ENCODE measurements at places on chromosomes 3 and 15. TPM values are rescaled to one million over a fixed set of nuclear protein-coding genes. Genes with fewer than 3 reads are reported as not detected.

DNA sequence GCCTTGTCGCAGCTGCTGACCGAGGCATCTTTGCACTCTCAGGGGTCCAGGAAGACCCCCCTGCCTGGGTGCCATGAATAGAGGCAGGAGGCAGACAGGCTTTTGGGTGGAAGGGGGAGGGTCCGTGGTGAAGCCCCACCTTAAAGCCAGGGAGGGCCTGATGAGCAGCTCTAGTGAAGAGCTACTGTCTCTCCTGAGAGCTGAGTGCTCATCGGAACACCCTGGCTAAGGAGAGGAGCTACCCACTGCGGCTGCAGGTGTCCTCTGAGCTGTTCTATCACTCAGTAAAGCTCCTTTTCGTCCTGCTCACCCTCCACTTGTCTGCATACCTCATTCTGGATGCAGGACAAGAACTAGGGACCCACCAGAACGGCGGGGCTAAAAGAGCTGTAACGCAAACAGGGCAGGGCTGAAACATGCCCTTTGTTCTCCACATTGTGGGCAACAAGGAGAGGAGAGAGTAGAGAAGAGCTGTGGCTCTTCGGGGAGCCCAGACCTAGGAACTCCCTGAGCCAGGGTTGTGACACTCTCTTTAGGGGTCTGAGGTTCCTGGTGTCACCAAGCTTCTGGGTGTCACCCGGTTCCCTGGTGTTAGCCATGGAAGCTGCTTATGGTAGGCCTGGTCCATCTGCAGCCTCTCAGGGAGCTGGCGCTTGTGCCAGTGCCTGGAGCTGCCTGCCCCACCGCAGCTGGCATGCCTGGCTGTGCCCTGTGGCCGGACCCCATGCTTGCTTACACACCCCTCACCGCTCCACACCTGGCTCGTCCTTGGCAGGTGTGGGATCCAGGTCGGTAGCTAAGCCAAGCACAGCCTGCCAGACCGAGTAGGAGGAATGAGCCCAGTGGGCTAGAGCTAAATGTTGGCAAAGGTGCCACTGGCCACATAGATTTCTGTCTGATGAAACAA, 26.2 kb upstream of the TFG start:
- no peak for DNase-seq

GRCh38 chr3:124207077-124207476, 215.2 kb upstream of the ROPN1 start:
- no peak for DNase-seq

GRCh38 chr15:25408428-25408827, 30.4 kb downstream of the UBE3A start:
- no peak for DNase-seq

DNA sequence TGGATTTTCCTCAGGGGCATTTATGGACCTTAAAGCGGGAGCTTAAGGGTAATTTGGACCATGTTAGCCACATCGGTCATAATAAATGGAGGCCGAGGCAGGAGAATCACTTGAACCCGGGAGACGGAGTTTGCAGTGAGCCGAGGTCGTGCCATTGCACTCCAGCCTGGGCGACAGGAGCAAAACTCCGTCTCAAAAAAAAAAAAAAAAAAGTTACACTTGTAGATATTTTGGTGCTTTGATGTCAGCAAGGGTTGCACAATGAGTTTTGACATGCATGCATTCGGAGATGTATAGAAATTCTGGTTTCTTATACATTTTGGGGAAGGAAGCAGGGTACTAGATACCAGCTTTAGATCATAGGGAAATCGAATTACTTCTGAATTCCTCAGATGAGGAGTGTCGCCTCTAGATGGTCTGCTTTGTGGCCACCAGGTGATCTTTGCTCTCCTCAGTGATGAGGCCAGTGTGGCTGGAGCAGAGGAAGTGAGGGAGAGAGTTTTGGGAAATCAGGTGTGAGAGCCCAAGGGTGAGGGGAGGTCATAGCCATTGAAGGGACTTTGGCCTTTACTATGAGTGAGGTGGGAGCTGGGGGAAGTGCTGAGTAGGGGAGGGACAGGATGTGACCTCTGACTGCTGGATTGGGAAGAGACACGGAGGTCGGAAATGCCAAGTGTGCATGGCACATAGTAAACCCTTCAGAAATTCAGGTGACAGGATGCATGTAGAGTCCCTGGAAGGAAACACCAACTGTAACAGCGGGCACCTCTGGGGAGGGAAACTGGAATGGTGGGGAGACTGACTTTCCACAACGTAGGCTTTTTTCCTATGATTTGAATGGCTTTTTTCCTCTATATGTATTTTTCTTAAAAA, 8.4 kb upstream of the RBSN start:
- no peak for DNase-seq

DNA sequence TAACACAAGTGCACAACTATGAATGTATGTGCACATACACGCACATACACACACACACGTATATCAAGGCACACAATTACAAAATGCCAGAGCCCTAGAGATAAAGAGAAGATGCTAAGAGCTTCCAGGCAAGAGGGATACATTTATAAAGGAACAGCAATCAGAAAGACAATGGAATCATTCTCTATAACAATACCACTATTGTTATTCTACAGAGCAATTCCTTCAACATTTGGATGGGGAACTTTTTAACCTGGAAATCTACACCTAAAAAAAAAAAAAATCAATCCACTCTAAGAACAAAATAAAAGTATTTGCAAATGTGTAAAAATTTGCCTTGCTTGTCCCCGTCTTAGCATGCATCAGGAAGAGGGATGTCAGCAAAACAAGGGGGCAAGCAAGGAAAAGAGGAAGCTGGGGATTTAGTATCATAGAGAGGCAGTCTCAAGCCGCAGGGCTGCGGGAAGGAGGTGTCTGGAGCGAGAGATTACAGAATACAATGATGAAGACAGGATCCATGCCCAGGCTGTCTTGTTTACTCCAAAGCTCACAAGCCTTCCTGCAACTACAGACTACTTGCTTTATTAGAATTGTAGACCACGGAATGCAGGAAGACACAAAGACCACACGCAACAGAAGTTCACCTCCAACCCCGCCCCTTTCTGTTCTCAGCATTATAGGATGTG, 220.2 kb downstream of the NTRK3 start:
- DNase-seq: no peak

DNA sequence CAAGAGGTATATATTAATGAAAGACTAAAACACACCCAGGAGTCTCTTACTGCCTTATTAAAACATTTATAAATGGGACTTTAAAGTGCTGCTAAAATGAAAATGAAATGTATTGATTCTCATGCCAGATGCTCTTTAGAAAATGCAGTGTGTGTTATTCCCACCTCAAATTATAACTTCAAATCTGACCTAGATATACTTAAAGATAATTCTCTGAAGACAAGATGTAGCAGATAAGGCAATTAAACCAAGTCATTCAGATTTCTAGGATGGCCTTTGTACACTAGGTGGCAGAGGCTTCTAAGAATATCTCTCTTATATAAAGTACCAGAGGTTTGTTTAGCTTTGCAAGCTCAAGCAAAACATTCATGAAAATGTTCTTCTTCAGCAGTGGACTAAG, 26.9 kb upstream of the GOLGA8B start:
- DNase-seq: no peak

DNA sequence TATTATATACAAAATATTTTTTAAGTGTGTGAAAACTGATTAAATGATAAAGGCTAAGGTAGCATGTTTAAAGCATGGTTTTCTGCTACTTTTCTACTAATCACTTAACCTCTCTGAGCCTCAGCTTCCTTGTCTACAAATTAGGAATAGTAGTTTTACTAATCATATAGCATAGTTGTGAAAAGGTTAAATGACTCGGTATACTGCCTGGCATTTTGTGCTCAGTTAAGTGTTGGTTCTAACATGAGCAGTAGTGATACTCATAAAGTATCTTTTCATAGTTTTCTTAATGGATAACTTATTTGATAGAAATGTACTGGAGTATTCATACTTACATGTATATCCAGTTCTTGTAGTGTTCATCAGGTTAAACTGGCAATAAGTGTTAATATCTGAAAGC, 13.6 kb downstream of the RASA2 start:
- no peak for DNase-seq

The PPP1R14D gene
- total RNA-seq: not detected

DNA sequence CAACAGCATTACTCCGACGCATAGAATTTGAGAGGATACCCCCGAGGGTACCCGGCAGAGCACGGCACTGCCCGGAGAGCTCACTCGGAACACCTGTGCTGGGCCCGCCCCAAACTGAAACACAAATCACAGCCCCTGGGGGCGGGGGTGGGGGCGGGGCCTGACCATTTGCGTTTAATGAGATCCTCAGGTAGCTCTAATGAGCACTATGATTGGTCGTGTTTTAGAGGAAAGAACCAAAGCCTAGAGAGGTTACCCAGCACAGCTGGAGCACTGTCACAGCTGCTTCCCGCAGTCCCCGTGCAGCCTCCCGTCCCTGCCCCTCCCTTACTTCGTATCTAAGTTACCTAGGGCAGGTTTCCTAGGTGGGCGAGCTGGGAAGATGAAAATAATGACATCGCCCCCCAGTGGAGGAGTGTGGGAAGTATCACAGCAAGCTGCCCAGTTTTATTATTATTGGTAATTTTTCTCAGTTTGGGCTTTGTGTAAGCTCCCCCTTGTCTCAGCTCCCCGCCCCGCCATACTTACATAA, 187.1 kb downstream of the PDE8A start:
- DNase-seq: no peak

- DNase-seq: no peak
These were observed 10.1 kb downstream of the VPS13C start for GRCh38 chr15:62050115-62050514.

- DNase-seq: no peak
These were observed 113.2 kb downstream of the MBNL1 start for GRCh38 chr3:152381881-152382295.

The CD200R1L gene
- total RNA-seq: not detected

- DNase-seq: no peak
These were observed 3.7 kb downstream of the SORD start for GRCh38 chr15:45026651-45027190.

The TRPM7 gene
- total RNA-seq: 126 TPM

GRCh38 chr3:155014953-155015352, 65.2 kb upstream of the MME start:
- no peak for DNase-seq

The METTL6 gene
- 37.1 TPM for total RNA-seq
